Vagina (tissue), 2 donors: ENCODE measurements at places on chromosomes 5 and 9.
A peak's percentile ranks its signal among the peaks of the same experiment; 100 is the strongest.

GRCh38 chr9:121807069-121807822, 155.8 kb downstream of the DAB2IP start:
- DNase-seq: no peak

DNA sequence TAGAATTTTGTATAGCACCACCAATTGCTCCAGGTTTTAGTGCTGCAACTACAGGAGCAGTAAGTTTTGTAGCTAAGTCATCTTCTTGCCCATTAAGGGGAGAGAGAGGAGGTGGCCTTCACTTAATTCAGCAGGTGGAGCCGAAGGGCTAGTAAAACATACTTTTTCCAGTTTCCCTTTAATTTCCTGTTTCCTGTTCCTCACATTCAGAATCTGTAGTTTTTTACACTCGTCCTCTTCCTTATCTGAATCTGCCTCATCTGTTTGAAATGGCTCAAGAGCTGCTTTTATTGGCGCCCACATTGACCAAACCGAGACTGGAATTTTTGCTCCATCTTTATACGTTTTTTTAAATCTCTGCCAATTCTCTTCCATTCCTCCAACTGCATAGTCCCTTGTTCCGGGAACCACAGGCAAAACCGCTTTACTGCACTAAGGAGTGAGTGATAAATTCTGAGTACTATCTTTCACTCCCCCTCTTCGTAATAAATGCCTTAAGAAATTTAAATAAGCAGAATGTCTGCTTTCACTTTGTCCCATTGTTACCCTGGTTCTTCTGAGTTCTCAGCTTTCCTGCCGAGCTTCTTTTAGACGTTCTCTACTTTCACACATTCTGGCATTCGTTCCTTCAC, 133.9 kb downstream of the DROSHA start:
- no peak for DNase-seq

DNA sequence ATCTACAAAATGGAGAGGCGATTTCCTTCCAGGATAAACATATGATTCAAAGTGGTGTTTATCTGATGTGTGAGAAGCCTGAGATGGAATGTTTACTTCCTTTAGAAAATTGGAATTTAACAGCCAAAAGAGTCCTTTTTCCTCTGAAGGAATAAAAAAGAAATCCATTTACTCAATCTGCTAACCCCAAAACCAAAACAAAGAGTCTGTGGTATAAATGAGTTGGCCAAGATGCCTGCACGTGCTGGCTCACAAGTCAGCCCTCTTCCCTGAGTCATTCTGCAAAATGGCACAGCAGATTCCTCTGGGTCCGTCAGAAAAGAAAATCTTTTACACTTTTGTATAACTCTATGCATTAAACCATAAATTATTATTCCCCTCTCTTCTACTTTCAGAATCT, 60.8 kb downstream of the EBF1 start:
- no peak for DNase-seq

DNA sequence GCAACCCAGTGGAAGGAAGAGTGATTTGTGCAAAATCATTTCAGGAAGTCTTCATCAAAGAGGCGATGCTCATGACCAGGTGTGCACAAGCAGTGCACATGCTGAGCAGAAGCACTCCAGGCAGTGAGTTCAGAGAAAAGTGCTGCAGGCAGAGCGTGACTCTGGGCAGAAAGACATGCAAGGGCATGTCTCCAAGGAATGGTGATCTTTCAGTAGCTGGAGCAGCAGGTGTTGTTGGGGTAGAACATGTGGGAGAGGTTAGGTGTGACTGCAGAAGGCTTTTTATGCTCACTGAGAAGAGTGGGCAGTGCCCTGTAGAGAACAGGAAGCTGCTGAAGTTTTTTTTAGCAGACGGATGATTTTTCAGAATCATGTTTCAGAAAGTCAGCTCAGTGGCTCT, 545.4 kb upstream of the TLE4 start:
- no peak for DNase-seq

- no peak for DNase-seq
Observed at GRCh38 chr9:83349031-83349430, 189.2 kb downstream of the FRMD3 start.

DNA sequence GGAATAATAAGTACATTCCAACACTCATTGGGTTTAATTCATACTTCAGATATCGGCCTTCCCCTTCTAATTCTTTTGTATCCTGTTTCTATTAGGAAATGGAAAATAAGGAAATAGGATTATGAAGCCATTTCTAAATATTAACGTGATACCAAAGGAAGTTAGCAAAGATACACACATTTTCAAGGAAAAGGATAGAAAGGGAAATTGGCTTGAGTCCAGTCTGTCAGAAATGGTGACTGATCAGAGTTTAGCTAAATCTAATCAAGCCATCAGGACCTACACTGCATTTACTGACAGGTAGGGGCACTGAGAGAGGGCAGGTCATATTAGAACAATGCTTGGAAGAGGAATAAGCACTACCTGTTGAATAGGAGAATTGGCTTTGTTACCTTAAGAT, 3.1 kb downstream of the TRPM3 start:
- DNase-seq: no peak

DNA sequence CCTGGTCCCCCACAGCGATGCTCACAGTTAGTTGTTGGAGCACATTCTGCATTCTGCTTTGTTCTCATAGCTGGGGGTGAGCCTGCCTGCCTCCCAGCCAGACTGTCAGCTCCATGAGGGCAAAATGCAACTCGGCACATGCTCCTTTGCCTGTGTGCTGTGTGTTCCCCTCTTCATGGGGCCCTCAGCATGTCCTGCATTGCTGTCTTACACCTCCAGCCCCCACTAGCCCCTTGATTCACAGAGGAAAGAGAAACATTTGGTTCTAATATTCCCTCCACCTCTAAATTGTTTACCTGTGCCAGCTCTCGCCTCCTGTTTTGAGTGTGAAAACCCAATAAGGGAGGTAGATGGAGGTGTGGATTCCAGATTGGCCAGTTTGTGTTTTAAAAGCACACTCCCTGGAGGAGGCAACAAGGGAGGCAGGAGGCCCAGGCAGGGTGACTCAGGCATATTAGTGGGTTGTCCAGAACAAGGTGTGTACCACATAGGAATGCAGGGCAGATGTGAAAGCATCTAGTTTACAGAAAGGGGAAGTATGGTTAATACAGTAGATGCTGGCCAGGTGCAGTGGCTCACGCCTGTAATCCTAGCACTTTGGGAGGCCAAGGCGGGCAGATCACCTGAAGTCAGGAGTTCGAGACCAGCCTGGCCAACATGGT, 224.6 kb downstream of the AGTPBP1 start:
- peak; percentile 52 for DNase-seq

- DNase-seq: no peak
Observed at GRCh38 chr5:101678481-101679193, 617.4 kb downstream of the SLCO4C1 start.

DNA sequence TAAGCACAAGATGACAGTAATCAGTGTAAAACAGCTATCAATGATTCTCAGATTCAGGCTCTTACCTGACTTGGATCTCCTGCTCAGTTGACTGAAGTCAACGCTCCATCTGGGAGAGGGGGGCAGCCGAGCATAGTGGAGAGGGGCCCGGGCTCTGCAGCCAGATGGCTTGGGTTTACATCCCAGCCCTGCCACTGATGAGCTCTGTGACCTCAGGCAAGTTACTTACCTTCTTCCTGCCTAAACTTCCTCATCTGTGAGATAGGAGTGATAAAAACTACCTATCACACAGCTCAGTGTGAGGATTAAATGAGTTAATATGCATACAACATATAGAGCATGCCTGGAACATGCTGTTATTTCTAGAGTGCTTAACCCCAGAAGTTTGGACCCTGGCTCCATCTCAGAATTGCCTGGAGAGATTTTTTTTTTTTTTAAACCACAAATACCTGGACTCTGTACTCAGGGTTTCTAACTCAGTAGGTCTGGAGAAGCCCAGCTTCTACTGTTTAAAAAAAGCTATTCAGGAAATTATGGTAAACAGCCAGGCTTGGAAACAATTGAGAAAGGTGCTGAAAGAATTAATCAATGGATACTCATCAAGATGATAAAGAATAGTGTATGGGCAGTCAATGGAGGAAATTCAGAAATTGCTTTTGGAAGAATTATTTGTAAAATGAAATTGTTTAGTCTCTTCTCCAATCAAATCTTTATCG, 72.2 kb downstream of the ANKRD55 start:
- no peak for DNase-seq

GRCh38 chr5:58228896-58229295, 231.0 kb downstream of the PLK2 start:
- no peak for DNase-seq

DNA sequence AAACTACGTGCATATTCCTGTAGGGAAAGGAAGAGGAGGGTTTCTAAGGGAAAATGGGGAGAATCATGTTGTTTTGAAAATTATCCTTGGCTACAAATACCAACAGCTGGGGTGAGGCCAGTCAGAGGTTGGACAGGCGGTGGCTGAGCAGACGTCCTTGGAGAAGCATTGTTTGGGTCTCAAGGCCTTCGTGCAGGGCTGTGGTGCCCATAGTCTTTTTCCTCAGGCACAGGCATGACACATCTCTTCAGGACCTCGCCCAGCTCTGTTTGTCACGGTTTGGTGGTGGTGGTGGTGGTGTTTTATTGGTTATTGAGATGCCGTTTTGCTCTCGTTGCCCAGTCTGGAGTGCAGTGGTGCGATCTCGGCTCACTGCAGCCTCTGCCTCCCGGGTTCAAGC, 27.8 kb upstream of the EGFL7 start:
- DNase-seq: no peak

- DNase-seq: no peak
Observed at GRCh38 chr5:173880306-173880985, 7.7 kb upstream of the CPEB4 start.

GRCh38 chr5:169914766-169915165, 65.5 kb downstream of the INSYN2B start:
- no peak for DNase-seq

DNA sequence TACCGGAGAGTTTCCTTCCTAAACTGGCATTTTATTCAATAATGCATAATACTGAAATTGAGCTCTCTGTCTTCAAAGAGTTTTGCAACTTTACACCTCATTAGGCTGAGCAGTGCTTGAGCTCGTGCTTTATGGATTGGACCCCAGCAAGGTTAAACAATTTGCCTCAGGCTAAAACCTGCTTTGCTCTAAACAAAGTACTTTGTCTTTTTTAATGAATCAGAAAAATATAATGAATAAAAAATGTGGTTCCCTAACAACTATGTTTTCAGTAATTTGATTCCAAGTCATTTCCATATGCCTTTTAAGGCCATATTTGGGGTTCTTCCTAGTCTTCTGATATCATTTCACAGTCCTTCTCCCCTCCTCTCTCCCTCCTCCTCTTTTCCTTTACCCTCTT, 20.0 kb downstream of the ZNF366 start:
- DNase-seq: no peak

- no peak for DNase-seq
Observed at GRCh38 chr9:5510360-5510931, at the start of gene PDCD1LG2. PDCD1LG2 (plus strand) TSS chr9:5510531; CDS start chr9:5522547, 12,016 bp downstream.

DNA sequence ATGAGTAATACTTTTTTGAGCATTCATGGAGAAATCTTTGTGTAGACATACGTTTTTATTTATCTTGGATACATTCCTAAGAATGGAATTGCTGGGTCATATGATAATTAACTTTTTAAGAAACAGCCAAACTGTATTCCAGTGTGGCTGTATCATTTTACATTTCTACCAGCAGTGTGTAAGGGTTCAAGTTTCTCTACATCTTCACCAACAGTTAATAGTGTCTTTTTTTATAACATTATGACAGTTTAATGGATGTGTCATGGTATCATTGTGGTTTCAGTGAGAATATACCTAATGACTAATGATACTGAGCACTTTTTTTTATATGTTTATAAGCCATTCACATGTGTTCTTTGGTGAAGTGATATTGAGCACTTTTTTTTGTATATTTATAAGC, 52.4 kb downstream of the NIPBL start:
- no peak for DNase-seq

DNA sequence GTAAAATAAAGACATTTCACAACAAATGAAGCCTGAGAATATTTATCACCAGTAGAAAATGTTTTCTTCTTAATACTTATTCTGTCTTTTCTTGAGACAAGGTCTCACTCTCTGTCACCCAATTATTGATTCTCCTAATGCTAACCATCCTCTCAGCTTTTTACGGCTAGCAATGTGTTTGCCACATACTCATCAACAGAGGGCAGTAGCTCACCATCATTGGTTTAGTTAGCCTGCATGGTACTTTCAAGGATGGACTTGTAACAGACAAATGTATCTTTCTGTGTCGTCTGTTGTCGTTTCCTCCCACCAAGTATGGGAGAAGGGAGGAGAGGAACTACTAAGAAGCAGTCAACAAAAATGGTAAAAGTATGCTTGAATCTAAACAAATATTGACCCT, 5.9 kb upstream of the ACO1 start:
- DNase-seq: no peak

- DNase-seq: no peak
Observed at GRCh38 chr9:76516350-76516749, 57.4 kb downstream of the GCNT1 start.

DNA sequence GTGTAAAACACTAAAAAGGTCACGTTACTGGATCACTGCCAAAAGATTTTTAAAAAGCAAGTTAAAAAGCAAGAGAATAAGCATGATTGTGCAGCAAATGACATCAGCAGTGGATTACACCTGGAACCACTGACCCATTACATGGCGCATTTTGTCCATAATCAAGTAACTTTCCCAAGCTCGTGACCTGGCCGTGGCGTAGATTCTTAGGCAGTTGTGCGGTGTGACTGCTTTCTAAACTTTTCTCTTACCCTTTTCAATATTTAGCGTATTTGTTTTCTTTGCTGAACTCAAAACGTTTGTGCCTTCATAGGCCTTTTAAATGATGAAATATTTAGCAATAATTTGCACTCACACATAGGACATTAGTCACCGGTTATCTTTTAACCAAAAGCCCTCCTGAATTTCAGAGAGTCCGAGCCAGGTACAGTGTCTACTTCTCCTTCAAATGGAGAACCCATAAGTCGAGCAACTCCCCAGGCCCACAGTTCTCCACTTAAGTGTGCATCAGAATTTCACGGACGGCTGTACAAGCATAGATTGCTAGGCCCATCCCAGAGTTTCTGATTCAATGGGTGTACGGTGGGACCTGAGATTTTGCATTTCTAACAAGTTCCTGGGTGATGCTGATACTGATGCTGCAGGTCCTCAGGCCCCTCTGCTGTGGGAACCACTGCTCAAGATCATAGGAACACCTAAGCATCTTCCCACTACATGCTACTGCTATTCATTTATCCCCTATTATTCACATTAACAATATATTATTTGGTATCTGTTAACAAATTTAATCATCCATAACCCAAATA, 144.4 kb downstream of the GLIS3 start:
- no peak for DNase-seq

GRCh38 chr5:74647096-74647495, 6.6 kb upstream of the ENC1 start:
- no peak for DNase-seq

DNA sequence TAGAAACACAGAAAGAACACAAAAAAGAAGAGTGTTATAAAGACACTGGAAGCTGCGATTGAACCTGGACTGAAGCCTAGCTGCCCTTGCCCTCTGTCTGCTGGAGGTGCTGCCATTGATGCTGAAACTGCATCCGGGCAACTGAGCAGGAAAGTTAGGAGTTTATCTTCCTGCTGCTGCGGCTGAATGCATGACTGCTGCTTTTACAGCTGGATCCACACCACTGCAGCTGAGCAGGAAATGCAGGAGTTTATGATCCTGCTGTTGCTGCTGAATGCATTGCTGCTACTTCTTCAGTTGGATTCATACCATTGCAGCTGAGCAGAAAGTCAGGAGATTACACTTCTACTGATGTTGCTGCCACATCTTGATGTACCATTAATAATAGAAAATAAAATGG, 21.8 kb upstream of the JAKMIP2 start:
- DNase-seq: no peak
